ENCODE measurements at places on chromosomes 11 and 22. TPM values are rescaled to one million over a fixed set of nuclear protein-coding genes. Genes with fewer than 3 reads are reported as not detected.
A peak's percentile ranks its signal among the peaks of the same experiment; 100 is the strongest.

DNA sequence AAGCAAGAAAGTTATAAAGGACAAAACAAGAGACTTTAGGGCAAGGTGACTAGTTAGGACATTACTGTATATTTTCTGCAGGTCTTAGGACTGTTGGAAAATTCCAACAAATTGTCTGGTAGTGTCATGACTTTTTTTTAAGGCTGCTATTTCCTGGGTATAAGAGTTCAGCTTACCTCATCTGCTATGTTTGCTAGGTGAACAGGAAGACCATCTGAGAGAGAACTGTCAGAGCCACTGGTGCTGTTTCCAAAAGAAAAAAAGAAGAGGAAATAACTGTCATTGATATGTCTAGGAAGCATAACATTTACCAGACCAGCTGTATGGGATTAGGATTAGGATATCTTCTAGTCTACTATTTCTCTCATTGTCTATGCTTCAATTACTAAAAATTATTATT lies 26.3 kb upstream of the MTCH2 start:
- no peak for DNase-seq

DNA sequence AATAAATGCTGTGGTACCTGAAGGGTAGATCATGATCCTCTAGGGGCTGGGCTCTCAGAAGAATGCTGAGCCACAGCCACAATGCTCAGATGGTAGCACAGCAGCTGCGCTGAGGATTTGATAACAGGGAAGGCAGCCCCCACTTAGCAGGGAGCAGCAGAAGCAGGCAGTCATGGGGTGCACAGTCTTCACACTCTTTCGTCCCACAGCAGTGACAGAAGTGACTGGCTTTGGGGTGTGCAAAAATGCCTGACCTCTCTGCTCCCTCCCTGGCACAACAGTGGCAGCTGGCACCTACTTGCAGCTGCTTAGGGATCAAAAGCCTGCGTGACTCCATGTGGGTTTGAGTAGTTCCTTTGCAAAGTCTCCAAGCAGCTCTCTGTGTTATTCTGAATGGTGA lies 1349.8 kb upstream of the RAG2 start:
- DNase-seq = no peak

GRCh38 chr22:47063606-47064005 lies 301.2 kb downstream of the TBC1D22A start:
- no peak for DNase-seq

GRCh38 chr22:27876684-27877083 lies 42.4 kb downstream of the PITPNB start:
- DNase-seq = no peak

- peak; percentile 43 for DNase-seq
Measured at GRCh38 chr11:34243600-34244464, 114.0 kb downstream of the ABTB2 start.

DNA sequence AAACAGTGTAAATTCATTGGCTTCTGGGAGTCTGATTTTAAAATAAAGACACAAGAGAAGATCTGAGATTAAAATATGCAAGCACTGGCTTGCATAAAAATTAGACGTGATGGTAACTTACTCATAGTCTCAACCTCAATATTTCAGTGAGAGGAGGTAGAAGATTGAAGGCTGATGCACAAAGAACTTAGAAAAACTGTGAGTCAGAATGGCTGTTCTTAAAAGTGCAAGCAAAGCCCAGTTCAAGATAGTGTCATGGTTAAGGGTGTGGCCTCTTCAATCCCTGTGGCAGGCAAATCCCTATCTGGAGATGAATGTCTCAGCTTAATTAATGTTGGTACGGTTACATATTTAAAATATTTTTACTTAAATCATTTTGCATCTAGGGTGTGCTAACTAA lies 33.6 kb upstream of the FIBIN start:
- no peak for DNase-seq

GRCh38 chr22:19962246-19962908 lies 20.8 kb upstream of the TXNRD2 start:
- peak; percentile 68 for DNase-seq

DNA sequence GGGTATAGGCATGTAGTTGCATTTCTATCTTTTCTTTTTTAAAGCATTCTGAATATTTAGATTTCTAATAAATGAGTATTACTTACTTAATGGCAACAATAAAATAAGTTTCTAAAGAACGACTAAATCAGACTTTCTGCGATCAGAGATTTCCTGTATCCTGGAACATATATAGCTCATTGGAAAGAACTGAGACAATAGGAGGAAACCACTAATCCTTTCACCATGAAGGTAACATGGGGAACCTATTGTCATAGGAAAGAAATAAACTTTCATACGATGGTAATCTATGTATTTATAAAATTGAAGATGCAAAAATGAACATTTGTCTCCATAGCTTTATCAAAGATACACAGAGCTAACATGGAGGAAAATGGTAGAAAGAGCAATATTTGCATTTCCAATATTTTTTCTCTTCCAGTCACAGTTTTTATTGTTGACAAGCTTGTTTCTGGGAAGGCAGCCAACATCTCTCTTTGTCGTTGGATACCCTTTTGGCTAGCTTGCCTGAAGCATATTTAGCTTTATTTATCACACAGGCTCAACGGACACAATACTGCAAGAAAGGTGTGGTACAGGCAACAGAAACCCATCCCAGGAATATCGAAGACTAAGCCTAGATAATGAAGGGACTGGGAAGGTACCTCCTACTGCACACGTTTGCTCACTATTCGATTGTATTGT lies 293.3 kb upstream of the MPPED2 start:
- DNase-seq = peak; percentile 23

- no peak for DNase-seq
Measured at GRCh38 chr11:34065505-34066203, 14.1 kb downstream of the CAPRIN1 start.

DNA sequence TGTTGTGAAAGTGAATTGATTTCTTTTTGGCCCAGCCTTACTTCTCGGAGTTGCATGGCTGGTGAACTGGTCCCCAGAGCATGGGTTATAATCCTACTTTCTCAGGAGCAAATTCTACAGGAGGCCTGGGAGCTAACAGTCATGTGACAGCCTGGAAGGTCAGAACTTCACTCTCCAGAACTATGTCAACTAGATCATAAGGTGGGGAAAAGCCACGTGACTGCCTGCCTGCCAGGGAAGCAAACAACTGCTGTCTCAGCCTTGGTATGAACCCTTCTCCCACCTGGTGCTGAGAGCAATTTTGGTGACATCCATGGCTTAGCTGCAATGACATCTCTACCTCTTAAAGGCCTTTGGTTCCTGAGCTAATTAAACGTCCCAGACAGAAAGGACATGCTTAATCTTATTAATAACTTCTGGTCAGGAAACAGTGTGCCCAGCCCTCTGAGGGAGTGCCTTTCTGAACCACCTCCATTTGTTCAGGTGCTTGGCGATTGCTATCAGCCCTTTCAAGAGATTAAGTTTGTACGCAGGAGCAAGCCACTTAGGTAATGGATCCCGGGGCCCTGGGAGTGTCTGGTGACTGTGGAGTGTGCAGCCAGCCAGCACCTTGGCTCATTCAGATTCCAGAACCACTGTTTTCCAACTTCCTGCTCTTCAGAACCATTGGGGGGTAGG lies 1.4 kb upstream of the CREB3L1 start:
- no peak for DNase-seq

DNA sequence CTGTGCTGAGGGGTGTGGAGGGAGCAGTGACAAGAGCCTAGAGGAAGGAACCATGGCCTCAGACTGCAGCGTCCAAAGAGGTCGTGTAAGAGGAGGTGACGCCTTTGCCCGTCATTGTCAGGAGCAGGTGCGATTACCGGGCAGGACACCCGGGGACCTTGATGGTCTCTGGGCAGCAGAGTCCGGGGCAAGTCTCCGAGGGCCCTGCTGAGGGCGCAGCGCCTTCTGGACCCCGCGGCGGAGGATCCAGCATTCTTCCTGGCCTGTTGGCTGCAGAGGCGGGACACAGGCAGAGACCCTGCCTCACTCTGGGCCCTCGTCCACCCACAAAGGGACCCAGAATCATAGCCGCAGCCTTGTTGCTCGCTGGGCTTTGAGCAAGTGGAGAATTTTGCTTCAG lies 1168.8 kb downstream of the BRD1 start:
- no peak for DNase-seq

- DNase-seq = no peak
Measured at GRCh38 chr11:70558681-70559080, 160.4 kb downstream of the CTTN start.

DNA sequence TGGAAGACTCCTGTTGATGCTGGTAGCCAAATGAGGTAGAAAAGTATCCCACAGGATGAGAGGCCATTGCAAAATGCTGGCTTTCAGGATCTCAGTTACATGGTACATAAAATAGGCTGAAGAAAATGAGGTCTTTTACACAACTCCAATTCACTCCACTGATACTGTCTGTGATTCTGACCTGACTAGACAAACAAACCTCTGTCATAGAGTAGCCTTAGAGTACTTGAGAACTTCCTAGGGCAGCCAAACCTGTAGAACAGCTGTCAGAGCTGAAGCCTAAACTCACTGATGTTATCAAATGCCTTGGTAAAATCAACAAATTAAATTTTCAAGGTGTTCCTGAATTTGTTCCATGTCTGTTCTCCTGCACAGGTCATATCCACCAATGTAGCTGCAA lies 26.2 kb upstream of the POGLUT3 start:
- DNase-seq = no peak

DNA sequence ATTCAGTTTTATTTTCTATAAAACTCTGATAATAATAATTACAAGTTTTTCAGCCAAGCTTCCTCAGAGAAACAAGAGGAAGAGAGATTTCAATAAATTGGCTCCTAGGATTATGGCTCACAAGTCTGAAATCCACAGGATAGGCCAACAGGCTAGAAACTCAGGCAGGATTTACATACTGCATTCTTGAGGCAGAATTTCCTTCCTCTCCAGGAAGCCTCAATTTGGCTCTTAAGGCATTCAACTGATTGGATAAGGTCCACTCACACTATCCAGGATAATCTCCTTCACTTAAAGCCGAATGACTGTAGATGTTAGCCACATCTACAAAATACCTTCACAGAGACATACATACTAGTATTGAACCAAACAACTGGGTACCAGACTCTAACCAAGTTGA lies 120.3 kb upstream of the FAT3 start:
- DNase-seq = no peak

DNA sequence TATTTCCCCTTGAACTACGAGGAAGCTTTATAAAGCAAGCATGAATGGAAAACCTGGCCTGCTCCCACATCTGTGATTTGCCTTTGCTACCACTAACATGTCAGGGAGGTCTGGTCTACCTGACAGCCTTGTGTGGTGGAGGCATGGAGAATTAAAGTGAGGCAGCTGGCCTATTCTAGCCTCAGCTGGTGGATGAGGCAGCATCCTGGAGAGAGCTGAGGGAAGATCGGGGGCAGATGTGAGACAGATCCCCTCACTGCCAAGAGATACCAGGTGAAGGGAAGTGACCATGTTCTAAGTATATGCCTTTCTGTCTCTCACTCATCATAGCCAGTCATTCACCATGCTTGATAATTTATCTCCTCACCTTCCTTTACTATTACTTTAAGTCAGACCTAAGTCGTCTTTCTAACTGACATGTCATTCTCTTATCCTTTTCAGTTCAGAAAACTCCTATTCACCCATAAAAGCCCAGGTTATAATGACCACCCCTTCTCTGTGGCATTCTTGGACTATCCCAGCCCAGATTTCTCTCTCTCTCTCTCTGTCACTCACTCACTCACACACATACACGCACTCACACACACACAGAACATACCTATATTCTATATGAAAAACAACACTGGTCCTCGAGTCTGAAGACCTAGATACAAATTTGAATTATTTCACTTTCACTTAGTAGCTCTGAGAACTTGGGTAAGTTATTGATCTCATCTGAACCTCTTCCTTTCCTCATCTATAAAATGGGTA lies 90.7 kb downstream of the CSNK2A3 start:
- DNase-seq = no peak

DNA sequence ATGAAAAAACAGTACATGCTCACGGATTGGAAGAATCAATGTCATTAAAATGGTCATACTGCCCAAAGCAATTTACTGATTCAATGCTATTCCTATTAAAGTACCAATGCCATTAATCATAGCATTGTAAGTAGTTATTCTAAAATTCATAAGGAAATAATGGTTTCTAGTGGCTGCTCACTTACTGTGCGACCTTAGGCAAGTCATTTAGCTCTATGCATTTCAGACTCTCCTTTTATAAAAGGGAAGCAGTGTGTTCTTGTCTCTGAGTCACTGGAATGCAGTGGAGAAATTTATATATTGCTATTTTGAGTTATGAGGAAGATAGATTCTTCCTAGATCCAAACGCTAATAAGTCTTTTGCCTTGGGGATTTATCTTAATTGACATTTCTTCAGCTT lies 174.8 kb downstream of the KCNA4 start:
- no peak for DNase-seq

DNA sequence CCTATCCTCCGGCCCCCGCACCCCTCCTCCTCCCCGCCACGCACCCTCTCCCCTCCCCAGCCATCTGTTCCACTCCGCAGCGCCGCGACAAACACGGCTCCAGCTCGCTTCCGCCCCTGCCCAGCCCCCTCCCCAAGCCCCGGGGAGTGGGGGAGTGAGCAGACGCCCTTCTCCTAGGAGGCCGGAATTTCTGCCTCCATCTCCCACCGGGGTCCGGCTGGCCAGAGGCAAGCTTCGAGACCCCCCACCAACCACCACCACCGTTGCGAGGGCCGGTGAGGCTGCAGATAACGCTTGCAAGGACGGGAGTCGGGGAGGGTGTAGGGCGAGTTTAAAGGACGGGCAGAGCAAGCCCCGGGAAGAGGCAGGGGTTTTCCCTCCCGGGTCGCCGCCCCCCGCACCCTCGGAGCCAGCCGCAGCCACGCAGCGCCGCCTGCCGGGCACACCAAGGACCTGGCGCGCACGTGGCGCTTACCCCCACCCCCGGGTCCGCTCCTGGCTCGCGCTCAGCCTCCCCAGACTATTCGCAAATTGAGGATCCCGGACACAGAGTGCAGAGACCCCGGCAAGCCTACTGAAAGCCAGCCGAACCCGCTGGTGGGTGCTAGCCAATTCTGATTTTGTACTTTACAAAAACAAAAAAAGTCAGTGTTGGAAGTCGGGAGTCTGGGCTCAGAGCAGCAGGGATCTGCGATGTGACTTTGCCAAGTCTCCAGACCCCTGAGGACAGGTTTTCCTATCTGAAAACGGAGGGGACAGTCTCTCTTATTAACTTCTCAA lies 22.6 kb downstream of the RTN4RL2 start:
- no peak for DNase-seq

DNA sequence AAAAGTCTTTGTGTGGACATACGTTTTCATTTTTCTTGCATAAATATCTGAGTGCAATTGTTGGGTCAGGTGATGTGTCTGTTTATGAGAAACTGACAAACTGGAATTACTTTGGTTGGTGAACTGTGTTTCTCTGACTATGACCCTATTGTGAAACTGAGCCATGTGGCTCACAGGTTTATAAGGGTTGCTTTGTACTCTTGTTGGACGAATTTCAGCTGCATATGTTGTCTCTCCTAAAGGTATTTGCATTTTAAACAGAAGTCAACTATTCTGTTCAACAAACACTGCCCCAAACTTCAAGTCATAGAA lies 34.4 kb upstream of the RASD2 start:
- DNase-seq = no peak

CYP2D6 gene
- 0.31 TPM for total RNA-seq

TCF20 gene
- total RNA-seq = 13.9 TPM

ACTN3 gene
- total RNA-seq = 0.15 TPM

EPS8L2 gene
- total RNA-seq = 6.5 TPM

KDM4D gene
- total RNA-seq = 0.89 TPM

CRACR2B gene
- total RNA-seq = 27.7 TPM

Data from left cardiac atrium (tissue), 4 donors.